ENCODE measurements at places on chromosomes 11 and 22.

- DNase-seq, result no peak
These were observed 2.6 kb downstream of the KCNJ5 start for GRCh38 chr11:128893578-128894285.

GRCh38 chr11:33001751-33002542 is 13.7 kb upstream of the DEPDC7 start:
- no peak for DNase-seq

- DNase-seq, result no peak
These were observed 34.6 kb upstream of the MN1 start for GRCh38 chr22:27836181-27836580.

GRCh38 chr22:50702821-50703725 is 30.4 kb downstream of the SHANK3 start:
- DNase-seq, result no peak

DNA sequence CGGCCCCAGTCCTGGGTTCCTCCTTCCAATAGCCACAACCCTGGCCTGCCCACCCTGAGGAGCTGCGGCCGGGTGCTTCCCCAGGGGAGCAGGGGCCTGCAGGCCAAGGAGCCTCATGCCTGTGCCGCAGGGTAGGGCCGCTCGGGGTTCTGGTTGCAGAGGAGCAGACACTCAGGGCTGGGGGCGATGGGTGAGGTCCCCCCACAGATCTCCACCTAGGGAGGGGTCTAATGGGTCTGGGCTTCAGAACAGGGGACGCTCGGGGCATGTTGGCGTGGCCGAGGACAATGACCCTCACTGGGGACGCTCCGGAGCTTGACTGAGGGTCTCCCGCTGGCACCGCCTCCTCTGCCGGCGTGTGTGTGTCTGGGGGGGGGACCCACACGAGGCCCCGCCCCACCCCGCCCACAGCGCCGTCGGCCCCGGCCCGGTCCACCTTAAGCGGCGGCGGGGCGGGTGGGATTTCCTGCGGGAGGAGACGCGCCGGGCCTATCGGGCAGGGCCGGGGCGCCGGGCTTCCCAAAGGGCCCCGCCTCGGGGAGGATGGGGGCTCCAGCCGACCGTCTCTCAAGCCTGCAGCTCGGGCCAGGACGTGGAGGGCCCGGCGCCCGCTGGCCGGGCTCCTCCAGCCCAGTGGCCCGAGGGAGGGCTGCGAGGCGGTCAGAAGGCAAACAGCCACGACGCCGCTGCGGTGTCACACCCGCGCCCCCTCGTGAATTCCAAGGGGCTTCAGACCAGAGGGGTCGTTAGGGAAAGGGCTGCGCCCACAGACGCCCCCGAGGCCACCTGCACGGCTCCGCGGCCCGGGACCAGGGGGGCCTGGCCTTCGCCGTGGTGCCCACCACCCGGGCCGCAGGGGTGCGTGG is 640 bp upstream of the ZDHHC8 start:
- DNase-seq, result peak; percentile 90
